H54 (cell line): ENCODE measurements at places on chromosomes 5 and 9.

GRCh38 chr5:146103594-146103993 lies 1.8 kb downstream of the PLAC8L1 start:
- DNase-seq = no peak

GRCh38 chr5:179264783-179265513 lies 80.3 kb downstream of the ADAMTS2 start:
- no peak for DNase-seq

DNA sequence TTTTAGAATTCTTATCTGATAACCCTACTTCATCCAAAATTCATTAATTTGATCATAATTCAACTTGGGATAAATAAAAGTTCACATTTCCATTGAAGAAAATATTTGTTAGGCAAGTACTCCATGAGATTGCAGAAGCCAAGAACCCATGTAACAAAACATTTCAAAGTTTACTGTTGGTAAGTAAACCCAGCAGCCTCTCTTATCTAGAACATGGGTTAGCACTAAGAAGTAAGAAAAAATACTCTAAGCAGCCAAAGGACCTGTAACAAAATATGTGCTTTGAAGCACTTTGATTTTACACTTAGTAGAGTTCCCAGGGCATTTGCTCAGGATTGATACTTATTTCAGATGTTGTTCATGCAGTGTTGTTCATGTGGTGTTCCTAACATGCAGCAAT lies 8.7 kb downstream of the MAP3K1 start:
- no peak for DNase-seq

DNA sequence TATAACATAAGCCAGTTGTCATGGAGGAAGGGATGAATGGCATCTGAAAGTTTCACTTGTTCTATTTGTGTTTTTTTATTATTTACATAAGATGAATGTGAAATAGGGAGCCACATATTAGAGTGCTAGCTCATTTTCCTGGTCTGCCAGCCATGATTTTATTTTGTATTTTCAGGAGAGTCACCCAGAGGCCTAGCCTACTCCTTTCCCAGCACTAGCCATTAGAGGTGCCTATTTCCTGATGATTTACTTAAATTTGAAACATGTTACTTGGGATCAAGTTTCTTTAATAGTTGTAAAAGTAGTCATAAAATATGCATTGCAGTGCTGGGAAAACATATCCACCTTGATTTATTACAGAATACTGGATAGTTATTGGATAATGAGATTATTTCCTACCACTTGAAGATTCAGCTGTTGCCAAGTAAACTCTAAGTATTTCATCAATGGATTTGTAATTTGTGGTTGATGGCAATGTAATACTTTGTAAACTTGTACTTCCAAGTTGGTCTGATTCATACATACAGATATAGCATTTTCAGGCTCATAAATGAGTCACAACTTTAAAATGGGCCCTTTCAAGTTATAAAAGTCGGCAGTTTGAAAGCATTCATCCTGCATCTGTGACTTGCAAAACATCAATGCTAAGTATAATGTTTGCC lies 50.8 kb downstream of the KCNN2 start:
- no peak for DNase-seq

GRCh38 chr5:112390327-112390726 lies 28.8 kb downstream of the EPB41L4A start:
- DNase-seq = no peak

DNA sequence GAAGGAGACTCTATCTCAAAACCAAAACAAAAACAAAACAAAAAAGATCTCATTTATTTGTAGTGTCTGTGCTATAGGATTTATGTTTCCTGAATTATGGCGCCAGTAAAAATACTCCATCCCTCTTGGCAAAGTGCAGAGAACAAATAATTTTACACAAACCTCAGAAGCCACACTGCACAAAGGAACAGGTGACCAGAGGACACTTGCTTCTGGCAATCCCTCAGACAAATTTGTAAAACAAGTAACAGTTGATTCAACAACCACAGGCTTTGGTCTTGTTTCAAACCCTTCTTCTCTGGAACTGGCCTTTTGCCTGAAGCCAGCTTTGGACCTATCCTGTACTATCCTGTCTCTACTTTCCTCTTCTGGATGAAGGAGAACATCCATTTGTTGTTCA lies 502.1 kb downstream of the DMAC1 start:
- no peak for DNase-seq

DNA sequence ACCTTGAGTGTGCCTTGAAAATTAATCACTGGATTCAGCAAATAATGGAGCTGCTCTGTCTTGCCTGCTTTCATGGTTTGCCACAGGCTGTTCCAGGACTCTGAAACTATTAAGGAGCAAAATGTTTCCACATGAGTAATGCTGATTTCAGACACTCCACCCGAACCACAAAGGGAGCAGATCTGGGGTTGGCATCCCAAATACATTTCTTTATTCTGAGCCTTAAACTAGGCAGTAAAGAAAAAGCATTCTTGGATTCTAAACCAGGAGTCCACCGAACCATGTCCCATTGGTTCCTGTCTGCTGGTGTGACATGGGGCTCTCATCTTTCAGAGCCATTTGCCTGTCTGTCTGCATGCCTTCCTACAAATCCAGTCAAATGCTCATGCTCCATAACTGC lies 10.1 kb upstream of the C1QTNF3 start:
- peak; percentile 32 for DNase-seq

DNA sequence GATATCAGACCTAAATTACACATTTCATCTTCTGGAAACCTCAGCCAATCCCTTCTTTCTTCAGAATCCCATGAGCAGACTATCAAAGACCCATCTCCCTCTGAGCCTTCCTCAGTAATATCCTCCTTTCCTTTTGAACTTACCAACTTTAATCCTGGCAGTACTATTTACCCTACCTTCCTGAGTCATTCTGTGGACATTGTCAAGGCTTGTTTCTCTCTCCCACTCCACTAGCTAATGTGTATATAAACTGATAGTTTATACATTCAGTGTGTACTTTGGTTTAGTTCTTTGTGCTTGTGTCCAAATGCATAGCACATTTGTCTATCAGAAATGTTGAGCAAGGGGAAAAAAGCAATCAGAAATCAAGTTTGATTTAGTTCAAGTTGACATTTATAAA lies 568.3 kb downstream of the CSNK1G3 start:
- no peak for DNase-seq

DNA sequence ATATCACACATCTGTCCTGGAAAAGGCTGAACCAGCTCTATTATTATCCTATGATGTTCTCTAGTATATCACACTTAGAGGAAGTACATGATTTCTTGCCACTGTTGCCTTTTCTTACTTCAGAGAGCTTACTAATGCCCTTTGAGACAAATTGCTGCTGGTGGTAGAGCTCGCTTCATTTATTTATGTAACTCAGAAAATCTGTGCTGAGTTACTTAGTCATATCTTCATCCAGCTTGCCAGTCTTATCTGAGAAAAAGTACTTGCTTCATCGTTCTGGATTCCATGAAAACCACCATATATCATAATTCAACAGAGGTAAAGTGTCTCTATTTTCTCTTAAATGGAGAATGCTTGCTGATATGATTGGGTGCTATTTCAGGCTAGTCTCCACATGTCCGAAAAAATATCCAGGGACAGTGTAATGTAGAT lies 26.6 kb downstream of the PTPDC1 start:
- DNase-seq = no peak

- no peak for DNase-seq
These were observed 104.4 kb downstream of the MPDZ start for GRCh38 chr9:13174906-13175639.

DNA sequence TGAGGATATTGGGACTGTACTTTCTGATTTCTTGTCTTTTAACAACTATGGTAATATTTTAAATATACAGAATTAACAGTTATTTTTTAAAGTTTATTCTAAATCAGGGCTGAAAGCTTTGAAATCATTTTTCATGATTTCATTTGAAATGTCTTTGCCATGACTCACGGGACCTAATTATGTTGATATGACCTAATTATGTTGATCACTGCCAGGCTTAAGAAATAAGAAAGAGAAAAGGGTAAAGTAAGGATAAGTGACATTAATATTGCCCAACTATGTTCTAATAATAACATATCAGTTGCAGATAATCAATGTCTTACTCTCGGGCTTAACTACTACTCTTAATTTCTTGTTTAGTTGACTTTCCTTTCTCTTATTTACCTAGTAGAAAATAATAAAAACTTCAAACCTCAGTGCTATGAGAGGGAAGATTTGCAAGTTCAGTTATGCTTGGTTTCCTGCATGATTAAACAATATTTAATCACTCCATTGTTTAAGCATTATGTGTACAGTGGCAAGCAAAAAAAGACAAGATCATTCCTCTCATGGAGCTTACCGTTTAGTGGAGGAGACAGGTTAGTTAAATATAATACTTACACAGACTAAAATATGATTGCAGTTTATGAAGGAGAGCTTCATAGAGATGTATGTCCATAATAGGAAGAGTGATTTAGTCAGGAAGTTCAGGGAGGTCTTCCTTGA lies 67.0 kb upstream of the EIF4EBP3 start:
- no peak for DNase-seq

GRCh38 chr9:16879416-16879815 lies 8.9 kb upstream of the BNC2 start:
- DNase-seq = no peak

DNA sequence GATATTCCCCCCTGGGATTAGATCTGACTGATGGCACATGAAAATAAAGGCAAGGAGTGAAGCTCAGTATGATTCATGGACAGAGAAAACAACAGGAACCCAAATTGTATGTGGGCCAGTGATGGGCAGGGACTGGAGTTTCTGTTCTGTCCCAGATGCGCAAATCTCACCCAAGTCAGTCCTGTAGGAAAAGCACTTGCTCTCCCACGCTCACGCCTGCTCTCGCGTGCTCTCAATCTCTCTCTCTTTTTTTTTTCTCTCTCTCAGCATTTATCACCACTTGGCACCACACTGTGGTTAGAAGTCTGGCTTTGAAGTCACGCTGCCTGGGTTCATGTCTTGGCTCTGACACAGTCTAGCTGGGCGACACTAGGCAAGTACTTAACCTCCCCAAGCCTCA lies 106.5 kb upstream of the LRRTM2 start:
- no peak for DNase-seq

- DNase-seq = no peak
These were observed 21.0 kb upstream of the TOR1B start for GRCh38 chr9:129781981-129782380.

GRCh38 chr9:111040494-111040893 lies 2.2 kb upstream of the LPAR1 start:
- DNase-seq = no peak

DNA sequence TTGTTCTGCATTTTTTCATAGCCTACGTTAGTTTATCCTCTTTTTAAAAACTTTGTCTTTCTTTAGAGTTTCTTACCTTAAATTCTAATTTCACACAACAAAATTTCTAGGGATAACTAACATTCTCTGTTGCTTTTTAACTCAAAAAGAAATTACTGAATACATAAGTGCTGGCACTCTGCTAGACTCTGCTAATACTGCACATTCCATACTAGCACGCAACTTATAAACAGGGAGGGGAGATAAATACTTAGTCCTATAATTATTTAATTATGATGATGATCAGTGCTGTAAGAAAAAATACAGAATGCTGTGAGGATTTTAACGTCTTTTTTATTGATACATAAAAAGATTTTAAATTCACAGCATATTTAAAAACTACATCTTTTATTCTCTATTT lies 25.1 kb downstream of the RNF145 start:
- DNase-seq = no peak

DNA sequence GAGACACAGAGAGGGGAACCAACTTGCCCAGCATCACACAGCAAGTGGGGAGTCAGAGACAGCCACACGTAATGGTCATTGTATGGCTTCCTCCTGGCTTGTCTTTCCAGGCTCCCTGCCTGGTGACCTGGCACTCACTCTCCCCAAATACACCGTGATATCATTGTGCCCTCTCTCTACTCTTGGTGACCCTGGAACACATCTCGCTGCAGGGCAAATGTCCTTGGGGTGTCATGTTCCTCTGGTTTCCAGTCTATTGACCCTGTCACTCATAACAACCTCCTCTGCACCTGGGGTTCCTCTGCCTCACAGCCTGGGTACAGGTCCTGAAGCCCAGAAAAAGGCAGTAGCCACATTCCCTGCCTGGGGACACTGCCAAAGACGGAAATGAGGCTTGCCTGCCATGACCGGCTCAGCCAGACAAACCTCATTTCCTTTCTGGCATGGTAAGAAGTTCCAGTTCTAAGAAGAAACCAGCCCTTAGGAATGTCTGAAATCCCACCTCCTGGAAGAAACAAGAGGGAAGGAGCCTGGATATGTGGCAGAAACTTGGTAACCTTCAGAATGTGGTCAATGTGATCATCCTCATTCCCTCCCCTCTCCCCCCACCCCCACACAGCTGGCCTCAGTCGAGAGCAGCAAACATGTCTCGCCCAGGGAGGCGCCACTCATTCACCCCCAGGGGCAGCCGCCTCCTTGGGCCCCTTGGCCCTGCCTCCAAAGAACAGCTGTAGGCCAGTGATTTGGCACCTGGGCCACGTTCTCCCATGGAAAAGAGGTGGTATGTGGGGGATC lies 30.6 kb upstream of the SMU1 start:
- no peak for DNase-seq

DNA sequence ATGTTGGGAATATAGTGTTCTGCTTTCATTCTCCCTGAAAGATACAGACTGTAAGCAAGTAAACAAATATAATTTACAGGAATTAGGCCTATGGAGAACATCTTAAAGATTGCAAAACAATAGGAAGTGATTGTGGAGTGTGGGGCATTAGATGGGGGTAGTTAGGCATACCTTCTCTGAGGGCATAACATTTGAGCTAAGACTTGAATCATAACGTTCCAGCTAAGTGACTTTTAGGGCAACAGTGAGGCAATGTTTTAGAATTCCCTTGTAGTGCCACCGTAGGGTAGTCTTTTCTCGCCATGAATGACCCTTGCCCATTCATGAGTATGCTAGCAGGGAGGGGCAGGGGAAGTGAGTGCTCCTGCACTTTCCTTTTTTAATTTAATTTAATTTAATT lies 173.3 kb downstream of the SPATA31D1 start:
- no peak for DNase-seq

GRCh38 chr9:131096269-131097125 lies at the start of gene AIF1L:
AIF1L (plus strand) TSS chr9:131096531; CDS start chr9:131096630, 99 bp downstream.
- no peak for DNase-seq

DNA sequence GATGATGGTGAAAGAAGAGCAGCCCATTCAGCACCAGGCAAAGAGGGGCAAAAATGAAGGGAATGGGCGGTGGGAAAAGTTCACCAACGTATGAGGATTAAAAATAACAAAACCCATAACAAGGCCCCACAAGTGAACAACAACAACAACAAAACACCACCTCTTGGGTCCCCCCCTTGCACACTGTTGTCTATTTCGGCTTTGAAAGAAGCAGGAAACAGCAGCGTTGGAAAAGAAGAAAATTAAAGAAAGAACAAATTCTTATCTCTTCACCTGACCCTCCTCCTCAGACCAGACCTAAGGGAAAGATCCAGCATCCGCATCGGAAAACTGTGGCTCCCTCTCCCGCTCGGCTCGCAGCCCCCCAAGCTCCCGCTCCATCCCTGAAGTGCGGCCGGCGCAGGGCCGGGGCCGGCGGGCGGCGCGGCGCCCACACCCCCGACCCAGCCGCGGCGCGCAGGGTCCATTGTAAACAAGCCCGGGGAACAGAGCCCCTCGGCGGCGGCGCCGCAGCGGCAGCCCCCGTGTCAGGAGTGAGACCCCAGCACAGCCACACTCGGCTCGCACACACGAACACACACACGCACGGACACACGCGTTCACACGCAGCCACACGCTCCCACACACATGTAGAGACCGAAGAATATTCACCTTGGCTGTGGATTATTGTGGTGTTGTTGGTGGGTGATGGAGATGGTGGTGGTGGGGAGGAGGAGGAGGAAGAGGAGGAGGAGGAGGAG lies 535 bp downstream of the RFX3 start:
- no peak for DNase-seq

GRCh38 chr5:168596927-168597326 lies 17.8 kb upstream of the PANK3 start:
- DNase-seq = no peak

- no peak for DNase-seq
These were observed 1.2 kb downstream of the KCNMB1 start for GRCh38 chr5:170387775-170388639.
